ENCODE measurements at places on chromosomes 5 and 9.

GRCh38 chr5:115465431-115465830 is 79.1 kb downstream of the FEM1C start:
- no peak for DNase-seq

DNA sequence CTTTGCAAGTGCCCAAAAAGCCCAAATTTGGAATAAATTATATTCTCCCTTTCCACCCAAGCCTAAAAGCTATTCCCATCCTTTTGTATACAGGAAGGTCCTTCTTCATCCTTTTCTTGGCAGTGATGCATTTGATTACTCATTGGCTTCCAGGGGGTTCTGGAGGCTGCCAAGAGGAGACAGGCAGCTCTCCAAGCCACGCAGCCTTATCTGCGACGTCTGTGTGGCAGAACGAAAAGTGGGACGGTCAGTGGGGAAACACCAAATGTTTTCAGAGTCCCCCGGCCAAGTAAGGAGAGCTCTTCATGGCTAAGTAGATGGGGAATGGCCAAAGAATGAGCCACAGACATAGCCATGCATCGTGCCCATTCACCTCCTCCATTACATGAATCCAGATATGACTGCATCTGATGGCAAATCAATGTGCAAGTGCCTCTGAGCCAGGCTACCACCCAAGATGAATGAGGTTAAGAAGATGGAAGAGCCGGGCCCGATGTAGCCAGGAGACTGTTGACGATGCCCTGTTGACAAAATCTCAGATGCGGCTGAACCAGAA is 12.1 kb downstream of the ADAM19 start:
- DNase-seq: no peak

GRCh38 chr5:67291671-67292070 is 95.1 kb upstream of the CD180 start:
- DNase-seq: no peak

DNA sequence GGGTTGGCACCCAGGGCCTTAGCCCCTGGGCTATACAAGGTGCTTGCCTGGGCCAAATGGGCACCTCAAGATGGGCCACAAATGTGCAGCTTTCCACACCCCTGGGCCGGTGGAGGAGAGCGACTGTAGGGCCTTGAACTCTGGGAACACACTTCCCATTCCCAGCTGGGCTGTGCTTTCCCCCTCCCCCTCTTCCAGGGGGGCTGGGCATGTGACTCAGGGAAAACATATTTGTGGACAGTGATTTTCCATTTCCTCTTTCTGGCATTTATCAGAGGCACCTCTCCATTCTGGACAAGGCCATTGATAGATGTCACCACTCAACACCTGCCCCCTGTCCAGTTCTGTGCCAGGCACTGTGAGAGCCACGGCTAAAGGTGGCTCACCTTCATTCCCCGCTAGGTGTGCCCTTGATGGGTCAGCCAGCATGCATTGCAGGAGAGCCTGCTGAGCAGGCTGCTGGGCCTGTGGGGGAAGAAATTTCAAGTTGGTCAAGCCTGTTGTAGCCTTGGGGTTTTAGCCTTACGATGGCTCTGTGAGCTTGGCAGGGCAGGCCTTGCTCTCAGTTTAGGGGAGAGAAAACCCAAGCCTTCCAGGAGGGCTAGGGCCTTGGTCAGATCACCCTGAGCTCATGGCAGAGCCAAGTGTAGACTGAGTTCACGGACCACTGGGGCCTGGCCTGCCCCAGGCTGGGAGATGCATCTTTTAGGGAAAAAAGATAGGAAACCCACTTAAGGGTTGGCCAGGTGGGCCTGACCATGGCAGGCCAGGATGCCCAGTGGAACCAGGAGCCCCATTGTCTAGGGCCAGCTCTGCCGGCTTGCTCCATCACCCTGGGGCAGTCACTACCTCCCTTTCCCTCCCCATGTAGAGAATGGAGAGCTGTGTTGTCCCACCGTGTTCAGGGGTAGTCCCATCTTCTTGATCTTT is 113.9 kb downstream of the DAB2IP start:
- no peak for DNase-seq

DNA sequence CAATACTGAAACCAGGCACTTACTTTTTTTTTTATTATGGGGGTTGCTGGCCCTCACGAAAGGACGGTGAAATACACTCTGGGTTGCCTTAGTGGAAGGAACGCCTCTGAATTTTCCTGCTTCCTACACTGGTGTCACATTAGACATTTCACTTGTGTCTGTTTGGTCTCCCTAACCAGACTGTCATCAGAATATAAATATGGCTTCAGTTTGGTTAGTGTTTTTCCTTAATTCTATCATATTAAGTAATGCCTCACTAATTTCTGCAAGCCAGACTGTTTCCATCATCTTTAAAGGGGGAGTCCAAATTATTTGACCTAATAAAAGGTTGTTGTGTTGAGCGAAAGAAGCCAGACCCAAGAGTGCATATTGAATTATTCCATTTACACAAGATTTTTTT is 4.7 kb downstream of the GLIS3 start:
- DNase-seq: no peak

DNA sequence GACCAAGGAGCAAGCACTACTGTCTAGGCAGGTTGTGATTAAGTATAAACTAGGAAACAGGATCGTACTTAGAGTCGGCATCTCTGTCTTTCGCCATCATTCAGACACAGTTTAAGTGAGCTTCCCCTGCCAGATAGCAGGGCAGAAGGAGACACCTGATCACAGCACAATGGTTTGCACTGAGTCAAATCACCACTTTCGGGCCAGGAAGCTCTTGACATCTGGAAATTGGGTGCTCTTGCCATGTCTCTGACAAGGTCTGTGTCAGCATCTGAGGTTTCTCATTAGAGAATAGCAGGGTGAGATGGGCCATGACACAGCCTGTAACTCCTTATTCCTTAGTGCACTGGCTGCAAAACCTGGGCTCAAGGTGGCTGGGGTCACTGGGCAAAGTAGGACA is 8.3 kb downstream of the ADRB2 start:
- no peak for DNase-seq

- no peak for DNase-seq
Measured at GRCh38 chr5:96911139-96911538, 24.7 kb upstream of the LNPEP start.

DNA sequence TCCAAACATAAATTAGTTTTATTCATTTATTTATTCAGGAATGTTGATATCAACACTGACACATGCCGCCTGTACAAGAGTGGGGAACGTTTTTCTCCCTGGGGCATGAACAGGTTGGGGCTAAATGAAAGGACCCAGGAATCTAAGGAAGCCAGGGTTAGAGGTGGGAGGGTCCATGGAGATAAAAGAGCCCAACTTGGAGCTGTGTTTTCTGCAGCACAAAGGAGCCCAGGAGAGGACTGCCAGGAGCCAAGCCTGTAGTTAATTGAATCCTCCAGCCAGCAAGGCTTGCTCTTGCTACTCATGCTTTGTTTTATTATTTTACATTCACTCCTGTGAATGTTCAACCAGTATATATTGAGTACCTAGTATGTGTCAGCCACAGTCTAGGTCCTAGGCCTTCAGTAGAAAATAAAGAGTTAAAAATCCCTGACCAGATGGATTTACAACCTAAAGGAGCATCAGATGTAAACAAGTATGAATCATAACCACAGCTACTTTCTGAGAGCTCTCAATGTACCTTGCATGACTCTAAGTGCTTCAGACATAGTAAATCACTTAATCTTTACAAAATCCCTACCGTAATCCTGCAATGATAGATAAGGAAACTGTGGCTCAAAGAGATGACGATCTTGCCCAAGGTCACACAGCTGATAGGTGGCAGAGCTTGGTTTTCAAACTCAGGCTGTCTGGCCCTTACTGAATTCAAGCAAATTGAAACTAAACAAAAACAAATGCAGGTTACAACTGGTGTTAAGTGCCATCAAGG is 69.8 kb downstream of the ASTN2 start:
- no peak for DNase-seq

DNA sequence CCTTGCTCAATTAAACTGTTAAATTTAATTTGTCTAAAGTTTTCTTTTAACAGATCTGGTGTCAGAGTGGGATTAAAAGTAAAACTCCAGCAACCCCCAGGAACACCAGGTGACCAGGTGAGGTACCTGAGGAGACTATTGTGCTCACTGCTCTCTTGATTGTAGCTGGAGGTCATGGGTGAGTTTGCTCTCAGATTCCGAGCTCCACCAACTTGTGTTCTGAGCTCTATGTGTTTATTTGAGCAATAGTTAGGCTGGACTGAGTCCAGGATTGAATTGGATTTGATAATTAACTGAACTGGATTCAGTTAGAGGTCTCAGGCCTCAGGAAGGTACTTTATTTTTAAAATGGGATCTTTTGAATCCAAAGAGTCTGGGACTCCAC is 17.9 kb upstream of the SCGB3A2 start:
- no peak for DNase-seq

GRCh38 chr5:15074651-15075050 is 203.1 kb upstream of the ANKH start:
- no peak for DNase-seq

DNA sequence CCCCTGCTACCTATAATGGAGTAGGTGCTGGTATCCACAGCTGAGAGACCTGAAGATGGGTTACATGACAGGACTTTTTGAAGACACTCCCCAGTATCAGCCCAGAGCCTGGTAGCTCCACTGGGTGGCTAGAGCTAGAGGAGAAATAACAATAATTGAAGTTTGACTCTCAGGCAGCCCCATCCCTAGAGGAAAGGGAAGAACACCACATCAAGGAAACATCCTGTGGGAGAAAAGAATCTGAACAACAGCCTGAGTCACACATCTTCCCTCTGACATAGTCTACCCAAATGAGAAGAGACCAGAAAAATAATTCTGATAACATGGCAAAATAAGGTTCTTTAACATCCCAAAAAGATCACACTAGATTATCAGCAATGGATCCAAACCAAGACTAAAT is 432.1 kb downstream of the CDH18 start:
- DNase-seq: no peak

DNA sequence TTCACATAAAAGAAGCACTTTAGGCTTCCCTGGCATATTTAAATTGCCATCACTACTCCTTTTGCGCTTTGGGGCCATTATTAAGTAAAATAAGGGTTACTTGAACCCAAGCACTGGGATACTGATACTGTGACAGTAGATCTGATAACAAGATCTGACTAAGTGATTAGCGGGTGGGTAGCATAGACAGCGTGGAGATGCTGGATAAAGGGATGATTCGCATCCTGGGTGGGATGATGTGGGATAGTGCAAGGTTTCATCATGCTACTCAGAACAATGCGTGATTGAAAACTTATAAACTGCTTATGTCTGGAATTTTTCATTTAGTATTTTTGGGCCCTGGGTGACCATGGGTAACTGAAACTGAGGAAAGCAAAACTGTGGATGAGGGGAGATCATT is 75.1 kb downstream of the PTTG1 start:
- DNase-seq: no peak

- DNase-seq: no peak
Measured at GRCh38 chr5:159052401-159053011, 47.2 kb downstream of the EBF1 start.

DNA sequence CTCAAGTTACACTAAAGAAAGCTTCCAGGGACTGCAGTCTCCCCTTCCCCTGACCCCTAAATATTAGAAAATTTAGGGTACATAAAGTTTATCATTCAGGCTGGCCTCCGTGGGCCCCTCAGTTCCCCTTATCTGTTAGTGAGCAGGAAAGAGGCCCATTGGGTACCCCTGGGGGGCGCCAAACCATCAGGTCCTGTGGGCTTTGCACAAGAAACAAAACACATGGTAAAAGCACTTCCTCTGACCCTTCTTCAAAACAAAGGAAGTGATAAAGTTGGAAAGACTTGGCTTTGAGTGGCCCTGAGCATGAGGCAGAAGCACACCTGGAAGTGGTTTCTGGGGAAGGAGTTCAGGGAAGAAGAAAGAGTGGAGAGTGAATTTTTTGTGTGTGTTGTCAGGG is 213.0 kb downstream of the SMARCA2 start:
- DNase-seq: peak; percentile 10

- DNase-seq: no peak
Measured at GRCh38 chr9:108816037-108816436, 39.7 kb downstream of the ACTL7B start.

GRCh38 chr9:21837501-21837900 is 35.1 kb downstream of the MTAP start:
- DNase-seq: no peak

DNA sequence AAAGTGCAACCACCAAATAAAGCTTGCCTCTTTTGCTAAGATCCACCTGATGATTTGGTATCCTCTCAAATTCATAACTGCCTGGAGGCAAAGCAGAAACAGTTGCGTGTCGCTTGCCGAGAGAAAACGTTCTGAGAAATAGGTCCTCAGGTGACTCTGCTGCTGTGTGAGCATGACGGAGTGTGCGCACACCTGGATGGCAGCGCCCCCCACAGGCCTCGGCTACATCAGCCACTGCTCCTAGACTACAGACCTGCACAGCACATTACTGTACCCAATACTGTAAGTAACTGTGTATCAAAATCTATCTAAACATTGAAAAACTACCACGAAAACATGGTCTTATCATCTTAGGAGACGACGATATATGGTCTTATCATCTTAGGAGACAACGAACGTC is 87.4 kb downstream of the CAMSAP1 start:
- DNase-seq: no peak

GRCh38 chr5:34620185-34620584 is 35.9 kb upstream of the RAI14 start:
- DNase-seq: no peak

GRCh38 chr5:83562791-83563557 is 91.4 kb downstream of the VCAN start:
- DNase-seq: no peak

DNA sequence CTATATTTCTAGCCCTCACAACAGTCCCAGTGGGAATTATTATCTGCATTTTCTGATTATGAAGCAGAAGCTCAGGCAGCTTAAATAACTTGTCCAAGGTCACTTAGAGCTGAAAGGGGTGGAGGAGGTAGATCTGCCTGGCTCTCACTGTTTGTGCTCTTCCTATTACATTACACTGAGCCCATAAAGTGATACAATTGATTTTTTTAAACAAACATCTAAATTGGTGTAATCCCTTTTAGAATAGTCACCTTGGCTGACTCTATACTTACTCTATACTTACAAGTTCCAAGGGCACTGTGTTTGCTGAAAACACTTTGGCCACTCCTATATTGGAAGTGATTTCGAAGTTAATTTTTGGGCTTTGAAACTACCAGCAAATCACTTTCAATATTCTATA is 144.7 kb downstream of the APBA1 start:
- no peak for DNase-seq

GRCh38 chr9:19785230-19785629 is 3.6 kb downstream of the SLC24A2 start:
- no peak for DNase-seq

DNA sequence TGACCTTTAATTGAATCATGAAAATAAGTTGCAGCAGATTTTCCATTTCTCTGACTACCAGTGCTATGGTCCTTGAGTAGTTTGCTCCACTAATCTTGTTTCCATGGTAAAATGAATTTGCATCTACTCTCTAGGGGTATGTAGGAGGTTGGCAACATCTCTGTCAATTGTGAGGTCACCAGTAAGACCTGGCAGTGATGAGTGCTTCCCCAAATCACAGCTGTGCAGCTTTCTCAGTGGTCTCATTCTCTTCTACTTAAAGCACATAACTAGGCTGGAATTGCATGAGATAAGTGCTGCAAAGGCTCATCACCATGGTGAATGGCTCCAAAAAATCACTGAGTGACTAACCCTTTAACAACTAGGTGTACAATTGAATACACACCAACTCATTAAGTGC is 36.3 kb downstream of the ADAMTS19 start:
- no peak for DNase-seq

GRCh38 chr5:10702911-10703491 is 58.0 kb downstream of the DAP start:
- no peak for DNase-seq

GRCh38 chr5:58582803-58583491 is at the start of gene RAB3C:
Gene RAB3C, plus strand, starts transcription at chr5:58583075. Its CDS starts 134 bp downstream, at chr5:58583209.
- peak; percentile 75 for DNase-seq

Data from NCI-H2171 (cell line).